ENCODE measurements at places on chromosomes 4 and X.

DNA sequence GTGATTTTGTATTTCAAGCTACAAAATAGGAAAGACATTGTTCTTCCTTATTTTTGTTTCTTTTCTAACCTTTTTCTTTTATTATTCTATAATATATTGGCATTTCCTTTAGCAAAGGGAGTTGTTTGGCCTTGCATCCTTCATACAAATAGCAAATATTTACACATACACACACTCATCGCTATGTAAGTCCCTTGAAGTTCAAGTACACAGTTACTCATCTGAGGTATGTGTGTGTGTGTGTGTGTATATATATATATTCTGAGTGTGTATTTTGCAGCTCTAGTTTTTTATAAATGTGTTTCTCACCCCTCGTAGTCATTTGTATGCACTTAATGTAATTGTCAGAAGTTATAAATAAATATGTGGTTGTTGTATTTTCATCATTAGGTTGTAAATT, 724.8 kb upstream of the MAGEB2 start:
- DNase-seq, result no peak

DNA sequence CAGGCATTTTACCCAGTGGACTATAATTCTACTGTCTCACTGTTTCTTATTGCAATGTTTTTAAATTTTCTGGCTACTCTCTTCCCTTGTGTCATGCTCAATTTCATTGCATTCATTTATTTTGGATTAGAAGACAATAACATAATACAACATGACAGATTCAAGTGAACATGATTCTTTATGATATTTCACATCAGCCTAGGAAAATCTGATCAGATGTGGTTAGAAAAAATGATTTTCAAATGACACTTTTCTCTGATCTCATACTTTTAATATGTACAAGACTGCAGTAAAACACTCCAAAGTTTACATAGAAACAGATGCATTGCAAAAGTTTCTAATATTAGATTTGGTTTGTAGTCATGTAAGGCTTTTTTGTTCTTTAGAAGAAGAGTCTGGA, 586.0 kb downstream of the ACTRT1 start:
- no peak for DNase-seq

DNA sequence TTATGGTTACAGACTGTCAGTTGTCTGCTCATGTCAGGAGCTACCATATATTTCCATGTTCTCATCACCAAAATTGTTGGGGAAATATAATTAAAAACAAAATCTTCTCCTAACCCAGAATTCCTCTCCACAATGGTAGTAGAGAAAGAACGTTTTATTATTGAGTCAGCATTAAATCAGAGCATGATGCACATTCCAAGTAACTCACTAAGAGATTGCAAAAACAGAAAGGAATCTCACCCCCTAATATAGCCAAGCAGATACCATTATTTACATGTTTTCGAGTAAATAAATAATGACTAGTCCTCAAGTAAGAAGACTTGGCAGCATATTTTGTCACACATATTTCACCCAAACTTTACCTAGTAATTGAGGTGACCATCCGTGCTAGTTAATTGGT, 36.2 kb upstream of the ARHGEF6 start:
- no peak for DNase-seq

- no peak for DNase-seq
Observed at GRCh38 chr4:174340714-174341113, 57.0 kb downstream of the CEP44 start.

GRCh38 chr4:188781655-188782054, 642.4 kb downstream of the TRIML1 start:
- no peak for DNase-seq
